ENCODE measurements at places on chromosomes 5 and 9.

DNA sequence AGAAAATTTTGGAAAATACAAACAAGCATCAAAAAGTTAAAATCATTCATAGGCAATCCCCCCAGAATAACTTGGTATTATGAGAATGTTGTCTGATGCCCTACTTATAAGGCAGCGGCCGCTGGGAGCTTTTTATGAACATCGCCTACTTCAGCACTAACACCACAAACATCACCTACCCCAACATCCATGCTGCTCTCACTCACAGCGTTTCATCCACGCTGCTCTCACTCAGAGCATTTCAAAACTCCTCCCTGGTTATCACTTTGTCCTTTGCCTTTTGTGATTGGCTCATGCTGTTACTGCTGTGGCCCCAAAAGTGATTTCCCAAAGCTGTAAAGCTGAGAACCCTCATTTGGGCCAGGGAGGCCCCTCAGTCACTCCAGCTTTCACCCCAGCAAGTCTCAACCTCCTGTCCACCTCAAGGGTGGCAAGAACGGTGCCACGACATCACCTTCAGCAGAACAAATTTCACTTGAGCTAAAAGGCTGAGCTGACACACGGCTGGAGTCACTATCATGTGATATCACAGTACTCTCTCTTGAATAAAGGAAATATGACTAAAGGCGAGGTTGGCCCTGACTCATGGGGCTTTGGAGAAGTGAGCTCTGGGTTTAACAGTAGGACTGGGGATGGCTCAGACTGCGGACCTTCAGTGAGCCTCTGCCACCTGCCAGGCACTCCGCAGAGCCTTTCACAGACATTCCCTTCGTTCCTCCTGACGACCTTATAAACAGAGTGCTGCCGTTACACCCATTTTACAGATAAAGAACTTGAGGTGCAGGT is 25.2 kb downstream of the SHC3 start:
- no peak for DNase-seq

DNA sequence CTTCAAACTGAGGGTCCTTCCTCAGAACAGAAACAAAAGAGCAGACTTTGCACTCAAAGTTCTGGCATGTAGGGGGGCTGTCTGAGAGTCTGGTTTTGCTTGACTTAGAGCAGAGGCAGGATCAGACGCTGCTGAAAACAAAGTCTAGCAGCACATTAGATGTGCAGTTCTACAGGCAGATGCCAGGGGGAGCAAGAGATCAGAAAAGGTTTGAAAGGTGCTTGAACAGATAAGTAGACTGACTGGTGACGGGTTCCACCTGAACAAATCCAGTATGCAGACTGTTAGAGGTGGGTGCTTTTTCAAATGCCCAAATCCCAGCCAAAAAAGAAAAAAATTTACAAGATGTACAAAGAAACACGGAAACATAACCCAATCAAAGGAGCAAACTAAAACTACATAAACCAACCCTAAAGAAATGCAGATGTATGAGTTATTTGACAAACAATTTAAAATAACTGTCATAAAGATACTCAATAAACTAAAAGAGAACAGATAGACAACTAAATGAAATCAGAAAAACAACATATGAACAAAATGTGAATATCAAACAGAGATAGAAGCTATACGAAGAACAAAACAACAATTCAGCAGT is 194.7 kb upstream of the FREM1 start:
- DNase-seq, result peak; percentile 5

DNA sequence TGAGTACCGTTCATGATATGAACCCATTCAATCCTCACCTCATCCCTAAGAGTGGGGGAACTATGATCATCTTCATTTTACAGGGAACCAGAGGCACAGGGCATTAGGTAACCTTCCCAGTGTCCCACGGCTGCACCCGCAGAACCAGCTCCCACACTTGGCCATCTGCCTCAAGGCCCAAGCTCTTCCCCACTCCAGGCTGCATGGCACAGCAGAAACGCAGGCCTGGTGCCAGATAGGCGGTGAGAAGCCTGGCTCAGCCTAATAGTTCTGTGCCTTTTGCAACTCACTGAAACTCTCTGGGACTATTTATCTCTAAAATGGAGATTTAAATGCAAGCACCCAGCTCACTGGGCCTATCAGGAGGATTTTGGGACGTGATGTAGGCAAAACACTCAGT is 90.8 kb upstream of the ZNF618 start:
- DNase-seq, result no peak

DNA sequence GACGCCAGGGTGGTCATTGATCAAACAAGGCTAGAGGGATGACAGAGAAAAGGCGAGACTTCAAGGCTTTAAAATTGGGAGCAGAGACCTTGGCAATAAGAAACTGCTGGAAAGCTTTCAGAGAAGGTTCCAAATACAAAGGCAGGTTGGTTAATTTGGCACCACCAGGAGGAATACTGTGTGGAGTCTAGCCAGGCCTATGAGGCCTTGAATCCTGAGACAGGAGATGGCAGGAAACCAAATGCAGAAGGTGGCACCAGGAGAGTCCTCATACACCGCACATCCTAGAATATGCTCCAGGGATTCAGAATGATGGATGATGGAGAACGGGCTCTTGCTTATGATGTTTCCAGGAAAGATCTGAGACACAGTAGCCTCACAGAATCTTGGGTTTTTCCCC is 90.0 kb downstream of the MCTP1 start:
- DNase-seq, result no peak

DNA sequence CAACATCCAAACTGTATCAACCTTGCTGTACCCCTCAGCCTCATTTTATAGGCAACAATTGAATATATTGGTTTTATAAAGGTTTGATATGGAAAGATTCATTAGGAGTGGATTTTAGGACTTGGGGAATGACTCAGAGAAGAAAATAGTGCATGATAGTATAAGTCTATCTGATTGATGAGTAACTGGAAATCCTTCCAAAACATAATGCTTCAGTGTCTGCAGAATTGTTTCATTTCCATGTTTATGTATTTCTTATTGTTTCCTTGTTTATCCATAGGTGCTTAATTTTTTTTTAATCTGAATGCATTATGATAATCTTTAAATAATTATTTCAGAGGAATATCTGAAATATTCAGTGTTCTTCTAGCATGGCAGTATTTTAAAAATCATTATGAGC is 12.6 kb downstream of the JAK2 start:
- no peak for DNase-seq

- no peak for DNase-seq
Measured at GRCh38 chr9:96073531-96074480, 198.3 kb downstream of the ERCC6L2 start.

- no peak for DNase-seq
Measured at GRCh38 chr9:97128919-97129318, 90.0 kb upstream of the CTSV start.

- no peak for DNase-seq
Measured at GRCh38 chr5:116905885-116906284, 331.3 kb upstream of the SEMA6A start.

GRCh38 chr5:109247986-109248385 is 161.8 kb downstream of the PJA2 start:
- no peak for DNase-seq

GRCh38 chr5:35026280-35026840 is 21.4 kb downstream of the AGXT2 start:
- no peak for DNase-seq

- no peak for DNase-seq
Measured at GRCh38 chr9:104556830-104557634, 11.9 kb upstream of the OR13C8 start.

- DNase-seq, result no peak
Measured at GRCh38 chr5:136309932-136310598, 55.3 kb downstream of the TRPC7 start.

DNA sequence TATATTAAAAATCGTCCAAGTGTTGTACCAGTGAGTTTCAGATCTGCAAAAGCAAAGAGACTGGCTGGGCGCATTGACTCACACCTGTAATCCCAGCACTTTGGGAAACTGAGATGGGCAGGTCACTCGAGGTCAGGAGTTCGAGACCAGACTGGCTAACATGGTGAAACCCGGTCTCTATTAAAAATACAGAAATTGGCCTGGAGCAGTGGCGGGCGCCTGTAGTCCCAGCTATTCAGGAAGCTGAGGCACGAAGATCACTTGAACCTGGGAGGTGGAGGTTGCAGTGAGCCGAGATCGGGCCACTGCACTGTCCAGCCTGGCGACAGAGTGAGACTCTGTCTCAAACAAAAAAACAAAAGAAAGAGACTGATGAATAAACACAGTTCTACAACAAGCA is 18.3 kb upstream of the B4GALT1 start:
- DNase-seq, result no peak

- DNase-seq, result no peak
Measured at GRCh38 chr9:82488313-82489200, 500.0 kb downstream of the SPATA31D1 start.

- DNase-seq, result no peak
Measured at GRCh38 chr5:145470396-145470979, 364.7 kb downstream of the PRELID2 start.

GRCh38 chr9:6590772-6591384 is 54.7 kb downstream of the GLDC start:
- no peak for DNase-seq

- DNase-seq, result no peak
Measured at GRCh38 chr5:168302785-168303184, 11.3 kb downstream of the WWC1 start.

- no peak for DNase-seq
Measured at GRCh38 chr9:94982211-94982610, 255.7 kb downstream of the AOPEP start.

DNA sequence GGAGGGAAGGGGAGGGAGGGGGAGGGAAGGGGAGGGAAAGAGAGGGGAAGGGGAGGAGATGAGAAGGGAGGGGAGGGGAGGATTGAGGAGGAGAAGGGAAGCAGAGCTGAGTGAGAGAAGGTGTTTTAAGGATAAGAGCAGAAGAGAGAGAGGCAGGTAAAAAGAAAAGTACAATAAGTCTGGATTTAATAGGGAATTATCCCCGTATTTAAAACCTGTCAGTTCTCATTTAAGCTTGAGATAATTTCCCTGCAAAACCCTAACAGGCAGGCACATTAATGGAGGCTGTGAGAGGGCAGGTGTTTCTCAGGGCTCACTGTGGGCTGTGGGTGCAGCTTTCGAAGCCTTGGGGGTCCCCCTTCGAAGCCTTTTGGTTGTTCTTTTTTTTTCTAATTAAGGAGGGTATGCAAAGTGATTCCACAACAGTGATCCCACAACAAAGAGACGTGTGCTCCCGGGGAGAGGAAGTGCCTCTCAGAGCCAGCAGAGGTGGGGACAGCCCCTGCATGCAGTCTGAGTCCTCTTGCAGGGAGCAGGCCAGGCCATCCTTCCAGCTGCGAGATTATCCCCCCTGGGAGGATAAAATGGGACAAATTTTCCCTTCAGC is 317.9 kb upstream of the IRX1 start:
- no peak for DNase-seq

DNA sequence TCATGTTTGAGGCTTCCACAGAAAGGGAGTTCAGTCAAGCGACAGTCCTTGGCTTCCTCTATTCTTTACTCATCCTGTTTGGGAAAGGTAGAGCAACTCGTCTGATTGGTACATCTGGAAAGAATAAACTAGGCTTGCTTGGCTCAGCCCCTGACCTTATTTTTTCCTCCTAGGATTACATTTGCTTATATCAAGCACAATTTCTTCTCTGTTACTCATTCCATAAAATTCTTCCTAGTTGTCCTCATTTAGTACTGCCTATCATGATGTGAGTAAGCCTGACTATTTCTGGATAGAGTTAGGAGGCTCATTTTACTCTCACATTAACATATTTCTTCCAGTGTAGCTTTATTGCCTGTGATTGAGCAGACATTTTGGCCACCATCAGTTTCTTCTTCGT is 10.9 kb upstream of the CARNMT1 start:
- DNase-seq, result no peak

DNA sequence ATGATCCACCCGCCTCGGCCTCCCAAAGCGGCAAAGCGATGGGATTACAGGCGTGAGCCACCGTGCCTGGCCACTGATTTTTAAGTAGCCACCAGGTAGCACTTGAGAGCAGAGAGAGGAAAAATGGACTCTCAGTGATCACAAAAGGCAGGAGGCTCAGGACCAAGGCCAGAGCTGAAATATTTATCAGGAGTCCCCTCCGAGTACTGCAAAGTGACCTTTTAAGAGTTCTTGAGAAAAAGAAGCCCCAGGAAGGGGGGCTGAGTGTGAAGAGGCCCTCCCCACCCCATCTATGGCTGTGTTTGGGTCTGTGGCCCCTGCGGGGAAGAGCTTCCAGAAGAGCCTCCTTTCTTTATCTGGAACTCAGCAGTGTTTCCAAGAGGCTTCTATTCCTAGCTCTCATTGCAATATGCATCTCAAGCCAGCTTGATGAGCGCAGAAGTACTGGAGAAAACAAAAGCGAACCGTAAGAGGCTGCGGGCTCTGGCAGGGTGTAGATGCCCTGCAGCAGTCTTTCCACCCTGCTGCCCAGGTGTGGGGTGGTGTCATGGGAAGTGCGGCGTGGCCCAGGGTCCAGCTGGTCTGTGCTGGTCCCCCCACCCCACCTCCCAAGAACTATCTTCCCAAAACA is 75.5 kb upstream of the CDK20 start:
- DNase-seq, result no peak

GRCh38 chr9:105251733-105252404 is 7.4 kb downstream of the SLC44A1 start:
- no peak for DNase-seq
